ENCODE measurements at places on chromosomes 7 and 10. TPM values are rescaled to one million over a fixed set of nuclear protein-coding genes. Genes with fewer than 3 reads are reported as not detected.

GRCh38 chr7:77185866-77186265 is 13.8 kb downstream of the FGL2 start:
- no peak for DNase-seq

Gene NPY
- total RNA-seq = 2.3 TPM

DNA sequence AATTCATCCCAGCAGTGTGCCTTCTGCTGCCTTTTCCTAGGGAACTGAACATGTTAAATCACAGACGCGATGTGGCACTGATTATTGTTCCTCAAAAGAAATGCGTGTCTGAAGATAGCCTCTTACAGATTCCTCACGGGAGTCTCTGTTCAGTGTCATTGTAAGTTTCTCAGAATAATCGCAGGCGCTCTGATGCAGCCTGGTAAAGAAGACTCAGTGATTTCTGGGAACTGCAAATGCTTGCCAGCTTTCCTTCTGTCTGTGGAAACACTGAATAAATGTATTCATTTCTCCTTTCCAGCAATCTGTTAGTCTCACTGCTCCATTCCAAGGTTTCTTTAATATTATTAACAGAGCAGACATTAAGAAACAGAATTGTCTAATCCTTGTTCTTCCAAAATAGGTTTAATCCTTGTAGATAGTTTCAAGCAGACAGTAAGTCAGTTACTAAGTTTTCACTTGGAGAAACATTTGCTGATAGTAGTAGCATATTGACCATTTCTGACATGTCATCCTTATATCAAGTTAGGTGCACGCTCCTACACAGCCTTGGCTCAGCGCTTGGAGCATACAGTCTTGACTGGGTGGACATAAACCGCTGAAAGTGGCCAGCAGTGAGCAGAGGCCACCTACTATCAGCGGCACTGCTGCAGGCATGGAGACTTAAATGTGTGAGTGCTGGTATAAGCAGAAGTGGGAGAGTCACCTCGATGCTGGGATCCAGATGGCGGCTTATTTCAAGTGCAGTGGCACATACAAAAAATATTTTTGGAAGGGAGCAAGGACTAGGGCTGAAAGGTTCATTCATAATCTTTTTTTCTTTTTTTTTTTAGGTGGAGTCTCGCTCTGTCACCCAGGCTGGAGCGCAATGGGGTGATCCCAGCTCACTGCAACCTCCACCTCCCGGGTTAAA is 27.7 kb downstream of the MMRN2 start:
- DNase-seq = no peak

DNA sequence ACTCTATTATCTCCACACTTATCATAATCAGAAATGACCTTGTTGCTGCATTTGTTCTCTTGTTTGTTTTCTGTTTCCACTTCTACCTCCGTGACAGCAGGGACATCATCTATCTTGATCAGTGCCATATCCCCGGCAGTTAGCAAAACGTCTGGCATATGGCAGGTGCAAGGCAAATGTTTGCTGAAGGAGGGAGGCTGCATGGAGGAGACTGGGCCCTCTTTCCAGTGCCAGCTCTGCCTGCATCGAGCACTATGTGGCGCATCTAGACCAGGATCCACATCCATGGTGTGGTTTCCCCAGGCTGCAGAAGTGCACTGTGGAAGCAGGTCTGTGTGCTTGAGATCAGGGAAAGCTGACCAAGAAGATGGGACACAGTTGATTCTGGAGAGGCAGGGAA is 181.2 kb downstream of the KCNMA1 start:
- no peak for DNase-seq

- DNase-seq = no peak
These were observed 33.3 kb upstream of the AP5Z1 start for GRCh38 chr7:4742051-4742573.
